ENCODE measurements at places on chromosomes 5 and 9. TPM values are rescaled to one million over a fixed set of nuclear protein-coding genes. Genes with fewer than 3 reads are reported as not detected.

GRCh38 chr5:178335302-178336030, 102.9 kb upstream of the PHYKPL start:
- no peak for DNase-seq

The TMC1 gene
- total RNA-seq: not detected

- DNase-seq: no peak
Measured at GRCh38 chr9:85230081-85230480, 511.7 kb downstream of the AGTPBP1 start.

DNA sequence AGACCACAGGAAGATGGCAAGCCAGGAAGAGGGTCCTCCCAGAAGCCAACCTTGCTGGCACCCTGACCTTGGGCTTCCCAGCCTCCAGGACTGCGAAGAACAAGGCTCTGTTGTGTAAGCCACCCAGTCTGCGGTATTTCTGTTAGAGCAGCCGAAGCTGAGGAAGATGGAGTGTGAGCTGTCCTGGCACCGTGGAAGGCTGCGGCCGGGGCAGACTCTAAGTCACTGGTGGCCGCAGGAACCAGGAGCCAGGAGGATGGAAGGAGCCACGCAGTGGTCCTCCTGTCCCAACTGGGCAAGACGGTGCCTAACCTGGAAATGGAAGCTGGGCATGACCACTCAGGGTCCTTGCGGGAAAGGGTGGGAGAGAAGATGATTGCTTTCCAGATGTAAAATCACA, 89.1 kb downstream of the ZNF354C start:
- DNase-seq: no peak

The ZNF79 gene
- 12.4 TPM for total RNA-seq

The ESM1 gene
- total RNA-seq: not detected

- DNase-seq: no peak
Measured at GRCh38 chr9:106421772-106422171, 441.2 kb upstream of the ZNF462 start.

Measured in progenitor cell of endocrine pancreas (in vitro differentiated cells).